ENCODE measurements at places on chromosomes 5 and 9.

DNA sequence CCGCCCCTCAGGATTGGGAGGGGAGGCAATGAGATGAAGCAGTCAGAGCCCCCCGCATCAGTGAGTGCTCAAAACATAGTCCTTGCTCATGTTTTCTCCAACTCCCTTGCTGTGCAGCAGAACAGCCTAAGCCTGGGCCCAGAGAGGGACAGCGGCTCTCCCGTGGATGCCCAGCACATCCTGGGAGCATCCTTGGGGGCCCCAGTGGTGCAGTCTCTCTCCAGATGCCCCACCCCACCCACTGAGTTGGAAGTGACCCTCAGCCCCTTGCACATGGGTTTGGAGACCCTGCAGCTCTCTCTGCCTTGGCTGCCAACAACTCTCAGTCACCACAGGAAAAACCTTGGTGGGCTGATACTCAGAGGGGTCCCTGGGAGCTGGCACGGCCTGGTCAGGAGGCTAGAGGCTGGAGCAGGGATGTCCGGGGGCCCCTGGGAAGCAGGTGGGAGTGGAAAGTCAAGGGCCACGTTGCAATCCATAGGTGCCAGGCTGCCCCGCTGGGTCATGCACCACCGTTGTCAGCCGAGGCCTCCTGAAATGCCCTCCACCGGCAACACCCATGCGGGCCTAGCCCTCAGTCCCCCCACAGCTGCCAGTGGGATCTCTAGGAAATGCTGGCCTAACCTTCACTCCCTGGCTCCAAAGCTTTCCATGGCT, 242.5 kb downstream of the PBX3 start:
- no peak for DNase-seq

DNA sequence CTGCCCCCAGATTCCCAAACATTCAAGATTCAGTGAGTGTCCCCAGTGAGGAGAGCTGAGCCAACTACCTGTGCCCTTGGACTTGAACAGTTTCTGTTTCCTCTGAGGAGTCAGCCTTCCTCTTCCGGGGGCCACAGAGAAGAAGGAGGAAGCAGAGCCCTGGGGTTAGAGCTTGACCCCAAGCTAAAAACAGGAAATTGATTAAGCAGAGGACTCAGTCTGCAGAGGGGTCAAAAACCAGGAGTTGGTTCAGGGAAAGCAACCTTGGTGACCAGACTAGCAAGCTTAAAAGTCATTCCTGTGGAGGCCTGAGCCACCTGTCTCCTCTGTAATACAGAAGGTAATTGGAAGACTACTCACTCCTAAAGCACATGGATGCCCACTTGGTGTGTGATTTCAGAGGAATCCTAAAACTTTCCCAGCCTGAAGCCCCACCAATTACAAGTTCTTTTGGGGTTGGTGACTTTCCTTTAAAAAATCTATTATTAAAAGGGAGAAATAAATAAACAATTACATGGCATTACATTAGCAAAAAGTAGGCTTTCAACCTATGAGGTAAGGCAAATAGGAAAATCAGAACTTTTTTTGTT, 64.2 kb upstream of the SELENOP start:
- DNase-seq = no peak

DNA sequence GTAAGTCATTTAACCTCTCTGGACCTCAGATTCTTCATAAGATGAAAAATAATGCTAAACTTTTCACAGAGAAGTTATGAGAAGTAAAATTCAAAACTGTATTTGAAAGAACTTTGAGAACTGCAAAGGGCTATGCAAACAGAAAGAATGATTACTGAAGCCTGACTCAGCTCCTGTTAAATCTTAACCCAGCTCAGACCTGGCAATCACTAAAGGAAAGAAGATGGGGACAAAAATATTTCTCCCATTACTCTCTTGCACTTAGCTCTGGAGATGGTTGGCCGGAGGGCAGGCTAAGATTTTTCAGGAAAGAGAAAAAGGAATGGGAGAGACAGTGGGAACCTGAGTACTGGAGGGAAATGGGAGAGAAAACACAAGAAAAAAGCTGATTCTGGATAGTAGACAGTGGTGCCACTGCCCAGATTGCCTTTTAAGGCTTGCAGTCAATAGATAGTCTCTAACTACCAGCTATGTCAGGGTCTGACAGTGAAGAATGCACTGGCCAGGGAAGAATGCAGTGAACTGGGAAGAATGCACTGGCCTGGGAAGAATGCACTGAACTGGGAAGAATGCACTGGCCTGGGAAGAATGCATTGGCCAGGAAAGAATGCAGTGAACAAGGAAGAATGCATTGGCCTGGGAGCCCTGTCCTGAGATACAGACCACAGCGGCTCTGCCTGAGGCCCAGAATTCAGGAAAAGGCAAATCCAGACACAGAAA, 25.2 kb upstream of the CEMIP2 start:
- no peak for DNase-seq

DNA sequence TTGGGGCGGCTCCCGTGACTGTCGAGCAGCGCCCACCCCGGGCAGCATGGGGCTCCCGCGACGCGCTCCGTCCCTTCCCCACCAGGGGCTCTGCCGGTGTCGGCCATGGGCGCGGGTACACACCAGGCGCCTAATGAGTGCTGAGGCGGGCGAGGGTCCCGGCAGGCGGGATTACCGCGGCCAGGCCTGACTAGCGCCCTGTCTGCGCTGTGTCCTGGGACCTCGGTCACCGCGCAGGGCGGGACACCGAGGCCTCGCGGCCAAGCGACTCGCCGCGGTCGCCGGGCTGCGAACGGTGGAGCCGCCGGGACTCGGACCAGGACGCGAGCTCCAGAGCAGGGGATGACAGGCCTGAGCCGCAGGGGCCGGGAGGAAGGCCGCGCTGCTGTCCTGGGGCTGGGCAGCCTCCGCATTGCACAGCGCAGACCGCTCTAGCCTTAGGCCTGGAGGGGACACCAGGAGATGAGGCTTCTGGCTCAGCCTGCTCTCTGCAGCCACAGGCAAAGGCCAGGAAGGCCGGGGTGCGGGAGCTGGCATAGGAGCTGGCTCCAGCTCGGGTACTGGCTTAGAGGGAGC, 14.1 kb downstream of the LCN10 start:
- DNase-seq = no peak

- DNase-seq = no peak
Observed at GRCh38 chr9:120774719-120775118, 18.5 kb downstream of the FBXW2 start.

DNA sequence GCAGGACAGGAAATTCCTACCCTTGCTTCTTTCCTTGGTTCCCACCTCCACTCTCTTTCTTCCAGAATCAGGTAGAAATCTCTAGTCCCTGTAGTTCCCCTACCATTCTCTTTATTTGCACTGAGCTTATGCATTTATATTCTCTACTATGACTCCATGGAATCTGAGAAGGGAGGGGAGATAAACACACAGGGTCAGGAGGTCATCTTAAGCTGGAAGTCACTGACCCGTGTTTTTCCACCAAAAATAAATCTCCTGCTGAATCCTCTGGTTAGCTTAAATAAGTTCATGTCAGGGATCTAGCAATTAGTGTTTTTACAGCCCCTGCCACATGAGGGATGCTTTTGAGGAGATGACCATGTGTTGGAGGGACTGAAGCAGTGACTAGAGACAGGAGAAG, 3.7 kb downstream of the ACTL7B start:
- no peak for DNase-seq

DNA sequence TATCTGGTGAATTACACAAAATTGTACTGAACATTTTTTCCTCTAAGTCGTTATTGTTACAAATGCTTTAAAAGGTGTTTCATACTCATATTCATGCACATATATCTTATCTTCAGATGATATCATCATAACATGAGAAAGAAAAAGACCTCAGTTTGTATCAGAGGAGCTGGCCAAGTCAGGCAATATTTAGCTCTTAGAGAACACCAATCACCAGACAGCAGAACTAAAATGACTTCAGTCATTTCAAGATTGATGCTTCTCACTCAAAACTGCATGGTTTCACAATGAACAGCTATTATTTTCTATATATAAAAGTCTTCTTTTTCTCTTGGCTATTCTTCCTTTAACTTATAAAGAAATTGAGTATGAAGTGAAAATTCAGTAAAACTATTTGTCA, 44.6 kb downstream of the TSSK1B start:
- no peak for DNase-seq

DNA sequence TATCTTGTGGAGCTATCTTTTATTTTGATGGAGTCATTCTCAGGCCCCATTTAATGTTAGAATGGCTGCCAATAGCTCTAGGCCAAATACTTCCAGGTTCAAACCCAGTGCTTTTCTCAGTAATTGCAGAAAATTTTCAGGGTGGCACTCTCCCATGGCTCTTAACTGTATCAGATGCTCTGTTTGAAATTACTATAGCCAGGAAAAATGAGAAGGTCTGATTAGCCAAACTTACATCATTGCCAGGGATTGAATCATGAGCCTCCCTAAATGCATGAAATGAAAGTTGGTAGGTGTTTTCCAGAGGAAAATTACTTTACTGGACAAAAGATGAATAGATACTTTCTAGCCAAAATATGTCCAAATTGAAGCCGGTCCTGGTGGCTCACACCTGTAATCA, 404.8 kb downstream of the MAT2B start:
- DNase-seq = no peak

DNA sequence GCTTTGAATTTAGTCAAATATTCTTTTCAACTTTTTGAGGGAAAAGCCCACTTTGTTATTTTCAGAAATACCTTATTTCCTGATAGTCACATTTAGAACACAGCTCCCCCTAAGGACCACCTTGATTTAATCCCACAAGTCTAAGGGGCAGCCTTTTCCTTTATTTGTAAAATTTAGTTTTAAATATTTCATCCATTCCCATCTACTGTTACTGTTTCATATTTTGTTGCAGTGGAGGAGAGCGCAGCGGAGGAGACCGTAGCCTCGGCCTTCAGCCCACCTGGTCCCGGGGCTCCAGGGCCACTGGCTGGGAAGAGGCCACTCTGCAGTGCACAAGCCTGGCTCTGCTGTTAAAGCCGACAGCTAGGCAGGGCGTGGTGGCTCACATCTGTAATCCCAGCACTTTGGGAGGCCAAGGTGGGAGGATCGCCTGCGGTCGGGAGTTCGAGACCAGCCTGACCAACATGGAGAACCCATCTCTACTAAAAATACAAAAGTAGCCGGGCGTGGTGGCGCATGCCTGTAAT, 19.6 kb downstream of the LPCAT1 start:
- DNase-seq = no peak

DNA sequence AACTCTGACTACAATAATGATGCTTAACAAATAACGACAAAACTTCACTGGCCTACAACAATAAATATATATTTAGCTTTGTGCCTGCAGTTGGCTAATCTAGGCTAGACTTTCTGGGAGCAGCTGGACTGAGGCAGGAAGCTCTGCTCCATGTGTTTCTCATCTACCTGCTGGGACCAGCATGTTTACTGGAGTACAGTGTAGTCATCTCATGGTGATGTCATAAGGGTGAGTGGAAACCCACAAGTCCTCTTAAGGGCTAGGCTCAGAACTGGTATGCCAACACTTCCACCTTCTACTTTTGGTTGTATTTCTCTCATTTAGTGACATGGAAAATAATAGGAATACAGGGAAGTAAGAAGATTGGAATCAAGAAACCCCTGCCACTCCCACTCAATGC, 85.7 kb upstream of the NIPBL start:
- DNase-seq = no peak

GRCh38 chr9:133485531-133486260, 6.8 kb upstream of the SLC2A6 start:
- DNase-seq = no peak

DNA sequence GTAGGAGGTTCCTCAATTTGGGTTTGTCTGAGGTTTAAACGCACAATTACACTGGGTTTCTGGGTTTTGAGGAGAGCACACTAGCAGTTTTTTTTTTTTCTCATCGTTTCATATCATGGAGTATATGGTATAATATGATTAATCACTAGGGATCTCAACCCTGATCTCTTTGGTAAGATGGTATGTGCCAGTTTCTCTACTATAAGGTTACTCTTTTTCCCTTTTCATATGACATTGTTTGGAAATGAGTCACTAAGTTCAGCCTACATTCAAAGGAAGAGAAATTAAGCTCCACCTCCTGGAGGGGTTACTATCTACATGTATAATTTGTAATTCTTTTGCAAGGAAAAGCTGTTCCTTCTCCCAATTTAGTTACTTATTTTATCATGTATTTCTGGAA, 35.2 kb downstream of the MTRR start:
- DNase-seq = no peak

DNA sequence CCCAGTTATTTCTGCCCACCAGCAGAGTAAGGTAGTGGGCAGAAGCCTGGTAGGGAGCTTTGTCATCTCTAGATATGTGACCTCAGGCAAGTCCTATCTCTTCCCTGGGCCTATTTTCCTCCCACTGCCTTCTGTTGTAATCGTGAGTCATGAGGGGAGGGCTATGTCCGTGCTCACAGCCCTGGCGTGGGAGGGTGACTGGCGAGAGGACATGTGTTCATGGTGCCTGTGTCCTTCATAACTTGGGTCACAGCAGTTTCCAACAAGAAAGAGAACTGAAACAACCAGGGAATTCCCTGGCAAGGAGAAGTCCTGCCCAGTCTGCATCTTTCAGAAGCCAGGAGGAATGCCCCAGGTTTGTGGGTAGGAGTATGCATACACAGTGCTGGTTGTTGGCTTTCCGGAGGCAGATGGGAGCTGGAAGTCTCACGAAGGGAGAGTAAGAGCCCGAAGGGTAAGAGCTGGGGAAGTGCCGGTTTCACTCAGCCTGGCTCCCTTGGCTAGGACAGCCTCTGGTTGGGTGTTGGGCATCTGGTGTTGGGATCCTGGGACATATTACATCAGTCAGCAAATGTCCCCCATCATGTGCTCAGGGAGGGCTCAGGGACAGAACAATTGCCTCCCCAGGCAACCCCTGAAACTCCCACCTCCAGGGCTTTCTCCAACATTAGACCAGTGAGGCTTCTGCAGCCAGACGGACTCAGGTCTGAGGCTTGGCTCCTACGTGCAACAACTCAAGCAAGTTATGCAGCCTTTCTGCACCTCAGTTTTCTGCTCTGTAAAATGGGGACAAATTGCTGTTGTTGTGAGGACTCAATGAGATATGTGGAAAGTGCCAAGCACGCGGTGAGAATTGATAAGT, 4.3 kb upstream of the TIFAB start:
- no peak for DNase-seq
